Stimulated activated CD8-positive, alpha-beta memory T cell treated with anti-CD3 and anti-CD28 coated beads, Interleukin-7, amount 100 ng/mL, for 24 hours (primary cell): ENCODE measurements at places on chromosomes 11 and 22.

DNA sequence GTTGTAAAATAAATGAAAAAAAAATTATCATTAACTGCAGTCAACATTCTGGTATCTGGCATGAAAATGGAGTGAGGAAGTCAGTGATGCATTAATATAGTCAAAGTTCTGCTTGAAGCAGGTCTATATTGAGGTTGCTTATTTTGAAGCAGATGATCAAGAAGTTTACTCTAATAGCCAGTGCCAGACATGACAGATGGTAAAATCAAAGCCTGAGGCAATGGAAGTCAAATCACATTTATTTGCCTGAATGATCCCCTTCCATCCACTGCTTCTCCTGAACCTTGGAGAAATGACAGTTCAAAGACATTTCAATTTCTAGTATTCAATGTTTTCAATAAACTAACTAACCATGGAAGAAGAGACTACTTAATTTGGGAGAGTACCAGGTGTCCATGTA, 430.0 kb downstream of the FAM181B start:
- no peak for DNase-seq

DNA sequence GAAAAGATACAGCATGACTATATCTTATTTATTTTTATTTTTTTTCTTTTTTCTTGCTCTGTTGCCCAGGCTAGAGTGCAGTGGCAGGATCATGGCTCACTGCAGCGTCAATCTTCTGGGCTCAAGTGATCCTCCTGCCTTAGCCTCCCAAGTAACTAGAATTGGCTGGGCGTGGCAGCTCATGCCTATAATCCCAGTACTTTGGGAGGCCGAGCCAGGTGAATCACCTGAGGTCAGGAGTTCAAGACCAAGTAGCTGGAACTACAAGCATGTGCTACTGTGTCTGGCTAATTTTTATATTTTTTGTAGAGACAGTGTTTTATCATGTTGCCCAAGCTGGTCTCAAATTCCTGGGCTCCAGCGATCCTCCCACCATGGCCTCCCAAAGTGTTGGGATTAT, 28.3 kb upstream of the CCDC134 start:
- no peak for DNase-seq

DNA sequence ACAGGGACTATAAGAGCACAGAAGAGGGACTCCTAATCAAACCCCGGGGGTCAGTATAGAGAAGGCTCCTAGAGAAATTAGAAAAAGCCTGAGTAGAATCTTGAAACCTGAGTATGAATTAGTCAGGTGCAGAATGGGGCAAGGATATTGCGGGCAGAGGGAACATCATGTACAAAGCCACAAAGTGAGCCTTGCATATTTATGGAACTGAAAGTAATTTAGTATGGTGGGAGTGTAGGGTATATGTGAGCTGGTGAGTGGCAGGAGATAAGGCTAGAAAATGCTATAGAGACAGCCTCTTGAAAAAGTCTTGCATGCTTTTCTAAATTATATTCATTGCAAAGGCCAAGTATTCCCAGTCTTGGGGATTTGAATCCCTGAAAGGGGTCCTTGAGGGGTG, 93.7 kb downstream of the STIM1 start:
- DNase-seq, result no peak

- no peak for DNase-seq
These were observed 13.6 kb downstream of the TUB start for GRCh38 chr11:8094656-8095055.

DNA sequence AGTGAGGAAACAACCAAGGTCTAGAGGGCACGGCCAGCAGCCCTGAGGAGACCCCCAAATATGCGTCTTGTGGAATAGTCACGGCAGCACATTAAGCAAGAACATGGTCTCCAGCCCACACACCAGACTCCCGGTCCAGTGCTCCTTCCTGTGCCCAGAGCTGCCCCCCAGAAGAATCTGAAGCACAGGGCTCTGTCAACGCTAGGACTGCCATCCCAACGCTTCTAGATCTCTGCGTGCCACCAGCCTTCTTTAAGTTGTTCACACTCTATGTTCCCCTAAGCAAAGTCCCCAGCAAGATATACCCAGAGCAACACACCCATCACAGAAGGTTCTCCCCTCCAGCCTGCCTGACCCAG, 3.5 kb upstream of the SEC14L2 start:
- no peak for DNase-seq

DNA sequence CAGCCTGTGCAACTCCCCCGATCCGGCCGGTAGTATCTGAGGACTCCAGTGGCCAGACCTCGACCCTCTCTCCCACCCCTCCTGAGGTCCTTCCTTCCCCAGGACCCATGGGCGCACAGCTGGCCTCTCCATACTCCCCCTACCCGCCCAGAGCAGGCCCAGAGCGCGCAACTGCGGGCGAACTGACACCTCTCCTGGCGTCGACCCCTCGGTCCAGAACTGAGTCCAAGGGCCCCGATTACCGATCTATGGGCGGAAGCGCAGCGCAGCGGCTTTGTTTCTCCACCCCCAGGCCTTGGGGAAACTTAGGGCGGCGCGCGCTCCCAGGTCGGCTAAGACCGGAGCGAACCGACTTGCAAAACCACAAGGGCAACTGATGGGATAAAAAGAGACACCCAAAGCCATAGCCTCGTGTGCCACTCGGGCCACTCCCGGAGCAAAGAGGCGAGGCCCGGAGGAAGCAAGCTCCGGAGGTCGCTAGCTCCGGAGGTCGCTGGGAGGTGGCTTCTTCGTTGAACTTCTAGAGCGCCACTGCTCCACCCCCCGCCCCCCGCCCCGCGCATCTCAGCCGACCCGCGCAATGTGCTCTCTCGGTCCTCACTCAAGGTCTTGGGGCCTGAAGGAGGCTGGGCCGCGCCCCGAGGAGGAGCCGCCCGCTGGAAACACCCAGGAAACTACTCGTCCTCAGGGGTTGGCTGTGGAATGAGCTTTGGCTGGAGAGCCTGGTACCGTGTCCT, 9.8 kb upstream of the ALX4 start:
- no peak for DNase-seq

- no peak for DNase-seq
These were observed 7.0 kb upstream of the CHADL start for GRCh38 chr22:41247703-41248102.

- peak; percentile 60 for DNase-seq
These were observed 72.4 kb downstream of the ZNRF3 start for GRCh38 chr22:28955817-28956216.

DNA sequence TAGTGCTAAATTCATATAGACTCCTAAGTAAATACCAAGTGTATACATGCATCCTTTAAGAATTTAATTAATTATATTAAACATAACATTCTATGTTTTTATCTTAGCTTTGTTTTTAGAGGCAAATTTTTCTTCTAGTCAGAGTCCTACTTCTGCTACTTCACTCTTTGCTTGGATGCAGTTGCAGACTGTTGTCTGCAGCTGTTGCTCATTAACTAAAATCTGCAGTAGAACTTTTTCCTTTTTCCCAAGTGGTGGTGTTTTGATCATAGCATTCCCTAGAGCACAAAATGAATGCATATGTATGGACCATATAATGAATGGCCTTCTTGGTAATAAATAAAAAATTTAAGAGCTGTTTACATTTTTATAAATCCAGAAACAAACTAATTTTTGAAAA, 198.3 kb downstream of the CASP12 start:
- DNase-seq, result no peak

GRCh38 chr22:41544671-41545476, 604 bp upstream of the POLR3H start:
- DNase-seq, result no peak

DNA sequence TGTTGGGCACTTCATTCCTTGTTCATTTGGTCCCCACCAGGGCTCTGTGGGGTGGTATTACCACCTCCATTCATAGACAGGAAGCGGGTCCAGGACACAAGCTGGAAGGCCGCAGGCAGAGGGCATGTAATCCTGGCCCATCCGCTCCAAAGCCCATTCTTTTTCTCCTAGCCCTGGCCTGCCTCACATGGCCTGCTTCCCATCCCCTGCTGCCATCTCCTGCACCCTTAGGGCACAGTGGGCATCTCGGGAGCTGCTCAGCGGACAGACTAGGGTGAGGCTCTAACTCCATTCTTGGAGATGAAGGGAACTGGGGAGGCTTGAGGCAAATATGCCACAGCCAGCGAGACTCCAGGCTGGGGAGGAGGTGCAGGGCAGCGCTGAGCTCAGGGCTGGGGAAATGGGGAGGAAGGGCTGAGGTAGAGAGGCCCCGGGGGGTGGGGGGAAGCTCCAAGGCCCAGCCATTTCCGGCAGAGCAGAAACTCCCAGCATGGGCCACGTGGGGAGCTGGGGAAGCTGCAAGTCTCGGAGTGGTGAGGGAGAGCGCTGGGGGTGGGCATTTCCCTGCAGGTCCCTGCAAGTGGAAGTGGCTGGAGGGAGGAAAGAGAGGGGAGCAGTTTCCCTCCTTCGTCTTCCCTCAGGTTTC, 14.3 kb upstream of the BCL9L start:
- no peak for DNase-seq

DNA sequence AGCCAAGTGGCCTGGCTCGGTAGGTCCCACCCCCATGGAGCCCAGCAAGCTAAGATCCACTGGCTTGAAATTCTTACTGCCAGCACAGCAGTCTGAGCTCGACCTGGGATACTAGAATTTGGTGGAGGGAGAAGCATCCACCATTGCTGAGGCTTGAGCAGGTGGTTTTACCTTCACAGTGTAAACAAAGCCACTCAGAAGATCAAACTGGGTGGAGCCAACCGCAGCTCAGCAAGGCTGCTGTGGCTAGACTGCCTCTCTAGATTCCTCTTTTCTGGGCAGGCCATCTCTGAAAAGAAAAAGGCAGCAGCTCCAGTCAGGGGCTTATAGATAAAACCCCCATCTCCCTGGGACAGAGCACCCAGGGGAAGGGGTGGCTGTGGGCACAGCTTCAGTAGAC, 22.3 kb upstream of the OR5B21 start:
- no peak for DNase-seq

DNA sequence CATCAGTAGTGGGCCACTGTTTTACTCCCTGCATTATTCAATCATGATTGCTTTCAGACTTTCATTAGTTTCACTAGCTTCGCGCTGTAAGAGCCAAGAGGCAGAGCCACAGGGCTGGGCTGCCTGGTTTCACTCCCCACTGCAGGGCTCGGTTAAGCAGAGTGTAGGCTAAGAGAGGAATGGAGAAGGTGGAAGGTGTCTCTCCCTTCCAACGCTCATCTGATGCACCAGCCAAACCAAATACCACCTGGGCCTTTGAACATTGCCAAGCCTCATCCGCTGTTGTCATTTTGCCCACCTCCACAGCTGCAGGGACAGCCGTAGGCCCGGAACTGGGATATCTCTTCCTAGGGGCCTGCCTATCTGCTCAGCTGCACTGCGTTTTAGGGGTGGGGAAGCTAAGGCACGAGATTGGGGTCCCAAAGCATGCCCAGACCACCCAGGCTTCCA, 480 bp upstream of the SMARCB1 start:
- DNase-seq, result no peak

- no peak for DNase-seq
These were observed 34.0 kb upstream of the EMID1 start for GRCh38 chr22:29171721-29172120.

DNA sequence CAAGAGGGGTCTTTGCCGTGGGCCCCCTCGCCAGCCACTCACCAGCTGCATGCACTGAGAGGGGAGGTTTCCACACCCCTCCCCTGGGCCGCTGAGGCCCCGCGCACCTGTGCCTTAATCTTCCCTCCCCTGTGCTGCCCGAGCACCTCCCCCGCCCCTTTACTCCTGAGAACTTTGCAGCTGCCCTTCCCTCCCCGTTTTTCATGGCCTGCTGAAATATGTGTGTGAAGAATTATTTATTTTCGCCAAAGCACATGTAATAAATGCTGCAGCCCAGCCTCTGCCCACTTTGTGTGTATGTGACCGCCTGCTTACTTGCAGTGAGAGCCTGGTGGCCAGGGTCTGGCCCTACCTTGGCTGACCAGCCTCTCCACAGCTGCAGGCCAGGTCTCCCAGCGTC, 2.8 kb upstream of the CRACR2B start:
- no peak for DNase-seq

DNA sequence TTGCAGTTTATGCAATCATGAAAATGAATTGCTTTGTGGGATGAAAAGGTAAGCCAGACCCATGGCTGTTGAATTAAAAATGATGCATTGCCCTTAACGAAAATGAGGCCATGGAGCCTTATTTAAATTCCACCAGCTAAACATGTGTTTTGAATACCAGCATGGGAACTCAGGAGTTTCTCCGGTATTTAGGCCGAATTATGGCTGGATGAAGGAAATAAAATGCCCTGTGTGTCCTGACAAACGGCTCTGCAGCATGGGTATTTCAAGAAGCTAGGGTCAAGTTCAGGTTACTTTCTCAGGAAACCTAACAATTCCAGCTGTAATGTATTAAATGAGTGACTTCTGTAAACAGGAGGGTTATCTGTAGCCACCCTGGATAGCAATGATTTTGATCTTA, 38.3 kb downstream of the AMOTL1 start:
- DNase-seq, result no peak

DNA sequence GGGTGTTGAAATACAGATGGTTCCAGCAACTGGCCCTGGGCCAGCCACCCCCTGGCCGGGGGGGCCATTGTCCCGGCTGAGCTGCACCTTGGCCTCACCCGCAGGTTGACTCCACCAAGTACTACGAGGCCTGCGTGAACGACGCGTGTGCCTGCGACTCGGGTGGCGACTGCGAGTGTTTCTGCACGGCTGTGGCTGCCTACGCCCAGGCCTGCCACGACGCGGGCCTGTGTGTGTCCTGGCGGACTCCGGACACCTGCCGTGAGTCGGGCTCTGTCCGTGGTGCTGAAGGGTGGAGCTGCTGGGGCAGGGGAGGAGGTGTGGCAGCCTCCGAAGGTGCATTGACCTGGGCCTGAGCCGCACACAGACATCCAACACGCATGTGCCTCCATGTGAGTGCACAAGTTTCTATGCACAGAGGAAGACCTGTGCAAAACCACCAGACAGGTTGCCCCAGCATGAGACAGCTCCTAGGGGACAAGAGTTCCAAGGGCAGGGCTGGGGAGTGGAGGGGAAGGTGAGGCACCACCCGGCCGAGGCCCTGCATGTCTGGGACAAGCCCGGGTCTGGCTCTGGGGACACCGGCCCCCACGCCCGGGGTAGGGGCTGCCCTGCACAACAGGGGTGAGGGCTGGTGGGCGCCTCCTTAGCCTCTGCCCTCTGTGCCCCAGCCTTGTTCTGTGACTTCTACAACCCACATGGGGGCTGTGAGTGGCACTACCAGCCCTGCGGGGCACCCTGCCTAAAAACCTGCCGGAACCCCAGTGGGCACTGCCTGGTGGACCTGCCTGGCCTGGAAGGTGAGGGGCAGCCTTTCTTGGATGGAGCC, 16.1 kb downstream of the MUC5B start:
- DNase-seq, result no peak

GRCh38 chr11:103736315-103737036, 300.0 kb upstream of the DDI1 start:
- DNase-seq, result no peak

- no peak for DNase-seq
These were observed 51.3 kb downstream of the IGLL5 start for GRCh38 chr22:22938672-22939587.

GRCh38 chr11:47014097-47014496, 77.5 kb downstream of the CSTPP1 start:
- no peak for DNase-seq

DNA sequence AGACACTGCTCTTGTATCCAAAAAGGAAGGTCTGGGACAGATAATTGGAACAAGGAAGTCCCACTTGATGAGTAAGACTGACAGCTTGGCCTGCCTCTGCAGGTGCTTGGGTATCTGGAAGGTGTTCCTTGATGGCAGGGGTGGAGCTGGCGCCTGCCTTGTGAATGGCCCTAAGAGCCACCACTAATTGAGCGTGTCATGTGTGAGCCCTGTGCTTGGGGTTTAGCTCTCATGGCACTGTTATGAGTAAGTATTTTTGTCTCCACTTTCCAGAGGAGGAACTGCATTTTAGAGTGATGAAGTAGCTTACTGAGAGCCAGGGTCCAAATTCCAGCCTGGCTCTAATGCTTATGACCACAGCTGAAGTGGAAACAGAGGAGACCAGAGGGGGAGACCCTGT, 71.2 kb upstream of the NECTIN1 start:
- no peak for DNase-seq

- no peak for DNase-seq
These were observed 87.6 kb upstream of the SEPTIN5 start for GRCh38 chr22:19626666-19627065.
